ENCODE measurements at places on chromosomes 12 and 14.

DNA sequence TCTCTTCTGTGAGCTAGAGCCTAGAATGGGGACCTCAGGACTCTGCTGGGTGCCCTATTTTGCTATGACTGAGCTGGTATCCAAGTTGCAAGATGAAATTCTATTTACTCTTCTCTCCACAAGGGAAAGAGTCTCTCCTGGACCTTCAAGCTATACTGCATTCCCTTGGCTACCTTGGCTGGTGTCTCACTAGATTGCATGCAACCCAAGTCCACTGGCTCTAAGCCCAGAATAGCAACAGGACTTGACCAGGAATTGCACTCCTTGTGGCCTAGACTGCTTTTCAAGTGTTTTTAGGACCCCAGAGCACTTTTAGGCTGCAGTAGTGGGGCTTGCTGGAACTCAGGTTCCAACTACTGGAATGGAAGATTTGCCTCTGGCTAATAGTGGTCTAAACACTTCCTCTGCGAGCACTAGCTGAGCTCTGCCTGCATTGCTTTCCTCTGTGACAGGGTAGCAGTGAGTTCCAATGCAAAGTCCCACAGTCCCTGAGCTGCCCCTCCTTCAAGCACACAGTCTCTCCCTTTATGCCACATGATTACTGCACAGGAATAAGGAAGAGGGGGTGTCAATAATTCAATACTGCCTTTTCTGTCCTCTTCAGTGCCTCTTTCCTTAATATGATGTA is 1009.1 kb upstream of the FLRT2 start:
- no peak for DNase-seq

GRCh38 chr14:104301731-104302460 is 163.5 kb downstream of the KIF26A start:
- no peak for DNase-seq

DNA sequence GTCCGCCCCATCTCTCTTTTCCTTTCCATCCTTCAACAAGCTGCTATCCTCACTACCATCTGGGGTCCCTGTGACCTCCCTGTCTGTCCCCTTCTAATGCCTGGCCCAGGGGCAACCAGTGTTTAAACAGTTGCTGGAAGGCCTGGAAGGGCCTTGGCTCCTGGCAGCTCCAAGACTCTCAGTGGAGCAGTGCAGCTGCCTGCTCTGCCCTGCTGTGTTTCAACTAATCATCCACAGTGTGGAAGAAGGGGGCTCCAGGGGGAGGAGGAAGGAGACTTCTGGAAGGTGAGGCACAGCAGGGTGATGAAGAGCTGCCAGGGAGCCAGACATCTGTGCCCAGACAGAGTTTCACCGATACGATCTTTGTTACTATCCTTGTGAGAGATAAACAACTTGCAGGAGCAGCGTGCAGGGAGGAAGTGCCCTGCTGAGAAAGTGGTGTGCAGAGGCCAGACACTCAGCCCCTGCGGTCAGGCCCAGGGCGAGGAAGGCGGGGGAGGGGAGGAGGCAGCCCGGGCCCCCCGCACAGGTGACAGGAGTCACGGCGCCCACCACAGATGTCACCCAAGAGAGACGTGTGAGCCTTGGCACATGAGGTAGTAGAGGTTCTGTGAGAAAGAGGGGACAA is 1061.8 kb downstream of the BCL11B start:
- DNase-seq: no peak

GRCh38 chr12:50971946-50972345 is 19.6 kb downstream of the HIGD1C start:
- no peak for DNase-seq

DNA sequence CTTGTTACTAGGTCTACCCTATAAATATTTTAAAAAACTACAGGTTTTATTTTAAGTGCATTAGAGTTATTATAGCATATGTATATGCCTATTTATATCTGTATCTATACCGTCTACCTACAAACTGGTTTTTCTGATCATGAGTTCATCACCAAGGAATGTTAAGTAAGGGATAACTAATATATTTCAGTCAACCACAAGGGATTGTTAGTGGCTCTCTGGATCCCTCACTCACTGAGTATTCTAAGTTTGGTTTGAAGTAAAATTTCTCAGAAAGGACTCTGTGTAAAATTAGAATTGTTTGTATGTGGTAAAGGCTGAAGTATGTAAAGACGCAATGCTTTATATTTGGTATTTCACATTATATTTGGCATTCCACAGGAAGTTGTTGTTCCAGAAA is 4.8 kb downstream of the EPYC start:
- DNase-seq: no peak

DNA sequence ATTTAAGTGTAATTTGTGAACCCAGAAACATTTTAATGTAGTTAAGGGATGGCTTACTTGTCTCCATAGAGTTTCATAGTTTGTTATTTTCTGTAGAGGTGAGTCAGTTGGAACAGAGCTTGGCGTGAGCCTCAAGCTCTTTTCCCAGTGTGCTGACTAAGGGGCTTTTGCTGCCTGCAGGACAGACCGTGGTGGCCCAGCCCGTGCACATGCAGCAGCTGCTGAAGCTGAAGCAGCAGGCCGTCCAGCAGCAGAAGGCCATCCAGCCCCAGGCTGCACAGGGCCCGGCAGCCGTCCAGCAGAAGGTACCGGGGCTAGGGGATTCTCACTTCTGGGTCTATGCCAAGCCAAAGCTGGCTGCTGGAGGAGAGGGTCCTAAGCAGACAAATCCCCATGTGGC is 76.9 kb downstream of the DDX51 start:
- no peak for DNase-seq

DNA sequence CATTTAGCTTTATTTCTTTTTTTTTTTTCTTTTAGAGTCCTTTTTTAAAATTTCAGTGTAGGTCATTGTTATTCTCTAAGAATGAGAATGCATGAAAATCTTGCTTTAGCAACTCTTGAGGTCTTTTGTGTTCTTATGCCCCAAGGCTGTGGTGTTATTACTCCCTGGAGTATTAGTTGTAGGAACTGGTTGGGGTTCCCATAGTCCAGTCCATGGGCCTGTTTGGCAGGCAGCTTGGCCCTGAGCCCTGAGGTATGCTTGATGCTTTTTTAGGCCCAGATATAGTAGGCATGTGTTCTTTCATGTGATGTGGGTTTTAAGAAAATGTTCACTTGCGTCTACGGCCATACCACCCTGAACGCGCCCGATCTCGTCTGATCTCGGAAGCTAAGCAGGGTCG is 1.6 kb downstream of the FAM234B start:
- no peak for DNase-seq

DNA sequence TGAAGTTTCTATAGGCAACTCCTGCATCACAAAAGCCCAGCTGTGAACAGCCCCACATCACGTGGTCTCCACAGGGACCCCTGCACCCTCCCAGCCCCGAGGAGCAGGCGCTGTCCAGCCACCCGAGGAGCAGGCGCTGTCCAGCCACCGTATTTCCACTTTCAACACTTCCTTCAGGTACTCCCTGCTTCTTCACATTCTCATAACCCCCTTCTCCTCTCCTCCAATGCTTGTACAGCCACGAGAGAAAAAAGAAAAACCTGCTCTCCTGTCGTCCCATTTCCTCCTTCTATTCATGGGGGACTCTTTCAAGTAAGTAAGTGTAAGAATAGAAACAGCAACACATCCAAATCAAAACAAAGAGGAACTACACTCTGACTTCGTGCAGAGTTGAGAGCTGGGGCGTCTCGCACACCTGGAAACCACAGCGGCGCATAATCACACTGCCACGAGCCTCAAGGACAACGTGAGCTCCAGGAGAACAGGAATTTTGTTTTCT is 11.9 kb downstream of the CDC42BPB start:
- DNase-seq: no peak

GRCh38 chr12:56338308-56339157 is at the start of gene IL23A:
IL23A (plus strand) TSS chr12:56338884; CDS start chr12:56339045, 161 bp downstream.
- DNase-seq: no peak

DNA sequence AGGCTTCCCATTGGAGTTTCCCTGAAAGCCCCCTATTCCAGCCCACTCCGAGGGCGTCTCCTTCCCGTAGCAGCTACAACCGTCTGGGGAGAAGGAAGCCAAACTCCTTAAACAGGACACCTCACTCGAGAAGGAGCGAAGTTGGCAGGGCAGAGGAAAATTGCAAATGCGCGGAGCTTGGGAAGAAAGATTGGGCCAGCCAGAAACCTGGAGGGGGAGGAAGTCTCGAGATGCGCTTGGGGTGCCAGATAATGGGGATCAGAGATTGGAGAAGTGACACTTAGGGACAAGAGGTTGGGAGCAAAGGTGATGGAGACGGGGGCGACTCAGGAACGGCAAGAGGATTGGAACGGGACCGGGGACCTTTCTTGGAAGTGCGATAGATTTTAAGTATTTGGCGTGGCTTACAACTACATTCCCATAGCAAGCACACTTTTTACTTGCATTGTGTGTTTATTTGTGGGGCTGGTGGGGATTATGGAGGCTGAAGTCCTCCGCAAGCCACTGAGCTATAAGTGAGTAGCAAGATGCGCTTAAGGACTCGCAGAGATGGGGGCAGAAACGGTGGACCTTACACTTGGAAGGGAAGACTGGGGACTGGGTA is 926 bp downstream of the HRK start:
- no peak for DNase-seq

- DNase-seq: no peak
Measured at GRCh38 chr12:123115409-123116121, 35.3 kb downstream of the PITPNM2 start.

DNA sequence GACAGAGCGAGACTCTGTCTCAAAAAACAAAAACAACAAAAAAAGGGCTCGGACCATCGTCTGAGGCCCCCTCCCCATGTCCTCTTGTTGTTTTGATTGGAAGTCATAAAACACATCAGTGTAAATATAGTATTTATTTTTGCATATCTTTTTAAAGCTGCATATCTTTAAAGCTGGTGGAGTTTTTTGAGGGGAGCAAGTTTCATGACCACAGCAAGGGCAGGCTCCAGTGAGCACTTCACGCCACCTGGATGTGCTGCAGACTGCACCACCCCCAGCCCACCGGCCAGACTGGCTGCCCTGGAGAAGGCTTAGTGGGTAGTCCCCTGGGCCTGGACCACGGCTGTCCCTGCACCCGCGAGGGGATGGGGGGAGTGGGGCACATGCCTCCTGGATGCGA is 11.9 kb upstream of the BCL7A start:
- DNase-seq: no peak

- no peak for DNase-seq
Measured at GRCh38 chr14:102225386-102225785, 79.6 kb downstream of the MOK start.

DNA sequence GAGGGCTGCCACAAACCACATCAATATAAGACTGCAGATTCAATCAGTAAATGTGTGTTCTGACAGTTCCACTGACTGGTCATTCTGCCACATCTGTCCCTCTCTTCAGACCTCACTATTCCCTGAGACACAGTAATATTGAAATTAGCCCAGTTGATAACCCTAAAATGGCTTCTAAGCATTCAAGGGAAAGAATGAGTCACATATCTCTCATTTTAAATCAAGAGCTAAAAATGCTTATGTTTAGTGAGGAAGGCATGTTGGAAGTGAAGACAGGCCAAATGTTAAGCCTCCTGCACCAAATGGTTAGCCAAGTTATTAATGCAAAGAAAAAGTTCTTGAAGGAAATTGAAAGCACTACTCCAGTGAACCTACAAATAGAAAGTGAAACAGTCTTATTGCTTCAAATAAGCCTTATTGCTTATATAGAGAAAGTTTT is 24.5 kb upstream of the KIF21A start:
- DNase-seq: no peak

GRCh38 chr14:24390701-24391468 is 7.9 kb upstream of the NYNRIN start:
- no peak for DNase-seq

DNA sequence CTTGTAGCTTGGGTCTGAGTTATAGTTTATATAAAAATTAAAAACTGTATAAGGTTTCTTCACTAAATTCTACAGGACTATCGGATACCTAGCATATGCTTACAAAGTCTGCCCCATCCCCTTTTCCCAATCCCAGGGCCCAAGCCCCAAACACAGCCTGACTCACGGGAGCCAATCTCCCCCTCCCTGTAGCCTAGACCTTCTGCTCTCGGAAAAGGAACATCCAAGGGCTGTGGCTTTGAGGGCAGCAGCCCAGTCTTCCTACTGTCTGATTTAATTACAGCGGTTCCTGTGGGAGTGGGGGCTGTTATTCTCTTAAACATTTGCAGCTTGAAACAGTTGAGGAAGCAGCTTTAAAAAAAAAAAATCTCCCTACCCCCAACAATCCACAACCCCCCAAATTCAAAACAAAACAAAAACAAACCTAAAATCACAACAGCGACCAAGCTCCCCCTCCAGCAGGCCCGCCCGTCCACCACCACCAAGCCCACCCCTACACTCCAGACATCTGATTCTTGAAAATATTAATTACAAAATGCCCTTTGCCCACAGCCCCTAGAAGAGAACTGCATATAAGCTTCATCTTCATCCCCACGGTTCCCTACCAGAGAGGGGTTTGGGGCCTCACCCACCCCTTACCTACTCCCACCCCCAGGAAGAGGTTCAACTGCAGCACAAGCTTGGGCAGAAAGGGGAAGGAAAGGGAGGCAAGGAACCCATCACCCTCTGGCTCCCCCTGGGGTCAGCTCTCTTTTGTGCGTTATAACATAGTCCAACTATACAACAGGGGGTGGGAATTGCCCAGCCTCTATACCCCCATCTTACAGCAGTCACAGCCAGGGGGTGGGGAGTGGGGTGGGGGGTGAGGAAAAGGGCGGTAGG is 1.1 kb upstream of the PRKAG1 start:
- peak; percentile 28 for DNase-seq

- DNase-seq: no peak
Measured at GRCh38 chr12:114272605-114273004, 133.3 kb downstream of the TBX5 start.

GRCh38 chr12:92585115-92585727 is 117.6 kb upstream of the PLEKHG7 start:
- no peak for DNase-seq

DNA sequence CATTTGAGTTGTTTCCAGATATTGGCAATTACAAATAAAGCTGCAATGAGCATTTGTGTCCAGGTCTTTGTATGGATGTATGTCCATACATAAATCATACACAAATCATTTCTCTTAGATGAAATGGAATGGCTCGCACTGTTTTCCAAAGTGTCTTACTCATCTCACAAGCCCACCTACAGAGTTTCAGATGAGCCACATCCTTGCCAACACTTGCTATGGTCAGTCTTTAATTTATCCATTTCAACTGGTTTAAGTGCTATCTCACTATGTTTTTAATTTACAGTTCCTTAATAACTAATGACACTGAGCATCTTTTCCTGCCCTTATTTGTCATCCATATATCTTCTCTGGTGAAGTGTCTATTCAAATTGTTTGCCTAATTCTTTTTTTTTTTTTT is 132.9 kb upstream of the DIO3 start:
- no peak for DNase-seq

- DNase-seq: no peak
Measured at GRCh38 chr12:22641353-22642053, 16.5 kb downstream of the ETNK1 start.

DNA sequence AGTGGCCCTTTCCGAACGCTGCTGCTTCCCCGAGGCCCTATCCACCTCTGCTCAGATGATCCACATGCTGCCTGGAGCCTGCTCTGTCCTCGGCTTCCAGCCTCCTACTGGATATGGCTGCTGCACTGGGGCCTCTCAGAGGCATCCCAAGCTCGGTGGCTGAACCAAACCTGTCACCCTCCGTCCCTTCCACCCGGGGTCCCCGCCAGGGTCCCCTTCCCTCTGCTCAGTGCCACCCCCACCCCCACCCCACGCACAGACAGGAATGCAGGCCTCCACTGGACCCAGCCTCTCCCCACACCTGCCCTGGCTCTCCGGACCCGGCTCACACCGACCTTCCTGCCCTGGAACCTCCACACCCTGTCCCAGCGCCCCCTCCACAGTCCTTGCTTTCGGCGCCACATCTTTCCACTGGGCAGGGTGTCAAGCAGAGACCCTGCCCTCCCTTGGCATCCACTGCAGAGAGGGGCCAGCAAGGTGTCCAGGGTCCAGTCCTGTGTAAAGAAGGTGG is 6.1 kb downstream of the CEP170B start:
- DNase-seq: no peak

GRCh38 chr12:31736472-31736871 is 7.7 kb upstream of the AMN1 start:
- no peak for DNase-seq

All from hematopoietic multipotent progenitor cell treated with erythropoietin and hydrocortisone succinate and interleukin-3 and kit ligand, for 15 days (in vitro differentiated cells).